ENCODE measurements at places on chromosomes 11 and 22.

DNA sequence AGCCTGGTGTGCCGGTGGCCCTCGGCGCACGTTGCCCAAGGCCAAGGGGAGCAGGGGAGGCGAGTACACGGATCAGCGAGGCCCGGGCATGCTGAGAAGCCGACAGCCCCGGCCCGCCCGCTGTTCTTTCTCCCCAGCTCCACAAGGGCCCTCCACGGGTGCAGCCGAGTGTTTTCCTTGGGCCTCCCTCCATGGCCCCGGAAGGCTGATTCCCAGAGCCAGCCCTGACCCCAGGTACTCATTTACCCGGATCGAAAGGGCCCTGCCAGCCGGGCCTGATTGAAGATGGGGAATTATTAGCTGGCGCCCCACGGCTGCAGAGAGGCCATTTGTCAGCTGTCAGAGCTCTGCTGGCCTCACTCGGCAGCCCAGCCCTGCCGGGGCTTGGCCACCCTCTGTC, 53.1 kb downstream of the WNT7B start:
- DNase-seq = no peak
- H3K36me3 ChIP-seq = no peaks in the 10 kb centered on the region
- H3K27me3 ChIP-seq = peaks cover 58% of the 10 kb centered on the region
- H3K4me1 ChIP-seq = no peaks in the 10 kb centered on the region
- H3K27ac ChIP-seq = no peak overlapping the region

GRCh38 chr11:67119585-67120391, 725 bp downstream of the KDM2A start:
- H3K27ac ChIP-seq = peak overlapping the region; percentile 76
- H3K4me1 ChIP-seq = peaks cover 48% of the 10 kb centered on the region
- no peaks in the 10 kb centered on the region for H3K27me3 ChIP-seq
- peak overlapping the region; percentile 82 for H3K4me3 ChIP-seq
- no peak for DNase-seq

- no peak overlapping the region for H3K4me3 ChIP-seq
- H3K4me1 ChIP-seq = peaks cover 65% of the 10 kb centered on the region
- no peak overlapping the region for H3K27ac ChIP-seq
- DNase-seq = no peak
- H3K36me3 ChIP-seq = no peaks in the 10 kb centered on the region
Measured at GRCh38 chr22:29912605-29913398, 29.8 kb downstream of the MTMR3 start.

- no peaks in the 10 kb centered on the region for H3K4me1 ChIP-seq
- no peak overlapping the region for H3K4me3 ChIP-seq
- H3K27me3 ChIP-seq = peaks cover 30% of the 10 kb centered on the region
- no peaks in the 10 kb centered on the region for H3K36me3 ChIP-seq
- no peak overlapping the region for H3K27ac ChIP-seq
Measured at GRCh38 chr11:69217276-69218105, 61.8 kb downstream of the SMIM38 start.

DNA sequence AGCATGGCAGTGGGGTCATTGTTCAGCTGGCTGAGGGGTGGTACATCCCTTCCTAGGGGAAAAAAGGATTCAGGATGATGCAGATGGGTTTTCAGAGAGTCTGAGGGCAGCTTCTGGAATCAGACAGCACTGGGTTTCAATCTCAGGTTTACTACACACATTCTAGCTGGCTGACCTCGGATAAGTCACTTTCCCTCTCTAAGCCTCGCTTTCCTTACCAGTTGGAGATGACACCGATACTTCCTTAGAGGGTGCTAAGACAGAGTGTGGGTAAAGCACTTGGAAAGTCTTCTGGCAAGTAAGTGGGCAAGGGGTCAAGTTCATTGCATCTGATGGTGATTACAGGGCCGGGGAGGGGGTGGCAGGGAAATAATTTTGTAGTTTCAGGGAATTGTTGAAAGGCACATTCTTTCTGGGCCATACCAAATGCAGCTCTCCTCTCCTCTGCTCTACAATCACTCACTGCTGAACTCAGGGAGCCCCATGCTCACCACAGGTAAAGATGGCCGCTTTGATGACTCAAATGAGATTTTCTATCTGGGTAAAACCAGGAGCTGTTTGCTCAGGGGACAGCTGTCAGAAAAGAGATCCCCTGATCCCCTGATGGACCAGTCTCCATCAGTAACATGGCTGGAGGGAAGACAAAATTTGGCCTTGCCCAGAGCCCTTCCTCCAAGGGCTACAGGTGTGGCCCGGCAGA, 6.5 kb upstream of the MIAT start:
- no peaks in the 10 kb centered on the region for H3K36me3 ChIP-seq
- no peak overlapping the region for H3K4me3 ChIP-seq
- no peaks in the 10 kb centered on the region for H3K4me1 ChIP-seq

GRCh38 chr11:20873054-20873453, 203.7 kb downstream of the NELL1 start:
- H3K36me3 ChIP-seq = no peaks in the 10 kb centered on the region
- H3K27ac ChIP-seq = no peak overlapping the region
- DNase-seq = peak; percentile 49
- no peaks in the 10 kb centered on the region for H3K27me3 ChIP-seq

DNA sequence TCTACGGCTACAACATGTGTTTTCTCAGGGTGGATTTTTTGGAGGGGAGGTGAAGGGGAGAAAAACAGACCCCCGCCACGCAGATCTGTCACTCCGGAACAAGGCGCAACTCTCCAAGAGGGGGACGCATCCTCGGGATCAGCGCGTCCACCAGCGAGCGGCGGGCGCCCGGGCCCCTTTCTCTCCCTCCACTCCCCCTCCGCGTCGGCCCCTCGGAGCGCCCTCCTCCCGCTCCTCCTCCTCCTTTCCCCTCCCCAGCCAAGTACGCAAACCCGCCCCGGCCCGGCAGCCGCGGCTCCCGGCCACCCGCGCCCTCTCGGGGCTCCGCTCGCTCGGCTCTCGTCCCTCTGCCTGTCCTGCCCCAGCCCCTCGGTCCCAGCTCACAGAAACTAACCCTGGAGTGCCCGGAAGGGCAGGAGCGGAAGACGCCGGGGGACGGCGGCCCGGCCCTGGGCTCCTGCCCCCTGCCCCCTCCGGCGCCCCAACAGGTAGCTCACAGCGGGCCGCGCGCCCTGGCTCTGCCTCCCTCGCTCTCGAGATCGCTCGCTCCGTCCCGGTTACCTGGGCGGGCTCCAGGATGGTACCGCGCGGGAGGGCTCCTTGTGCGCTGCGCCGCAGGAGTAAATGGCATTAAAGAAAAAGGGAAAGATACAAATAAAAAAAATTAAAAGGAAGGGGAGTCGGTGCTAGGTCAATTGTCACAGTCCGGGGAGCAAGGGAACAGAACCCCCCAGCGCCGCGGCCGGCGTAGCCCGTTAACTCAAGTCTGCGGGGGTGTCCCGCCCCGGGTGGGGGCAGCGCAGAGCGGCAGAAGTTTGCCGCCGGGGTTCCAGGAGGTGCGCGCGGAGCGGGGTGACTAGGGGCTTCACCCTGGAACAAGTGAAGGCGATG, 131.4 kb upstream of the C11orf58 start:
- H3K27ac ChIP-seq = no peak overlapping the region
- peak overlapping the region; percentile 64 for H3K4me3 ChIP-seq

GRCh38 chr11:111019871-111020670, 225.5 kb upstream of the POU2AF2 start:
- DNase-seq = no peak
- H3K4me3 ChIP-seq = no peak overlapping the region
- H3K27me3 ChIP-seq = no peaks in the 10 kb centered on the region
- no peaks in the 10 kb centered on the region for H3K36me3 ChIP-seq

- H3K27ac ChIP-seq = no peak overlapping the region
- peaks cover 5% of the 10 kb centered on the region for H3K36me3 ChIP-seq
- H3K27me3 ChIP-seq = no peaks in the 10 kb centered on the region
- no peak overlapping the region for H3K4me3 ChIP-seq
- 0 out of 2 replicates have a peak, but pooled peaks cover 6% of the 10 kb centered on the region for H3K4me1 ChIP-seq
- DNase-seq = no peak
Measured at GRCh38 chr11:9802291-9802861, 138.5 kb downstream of the SWAP70 start.

DNA sequence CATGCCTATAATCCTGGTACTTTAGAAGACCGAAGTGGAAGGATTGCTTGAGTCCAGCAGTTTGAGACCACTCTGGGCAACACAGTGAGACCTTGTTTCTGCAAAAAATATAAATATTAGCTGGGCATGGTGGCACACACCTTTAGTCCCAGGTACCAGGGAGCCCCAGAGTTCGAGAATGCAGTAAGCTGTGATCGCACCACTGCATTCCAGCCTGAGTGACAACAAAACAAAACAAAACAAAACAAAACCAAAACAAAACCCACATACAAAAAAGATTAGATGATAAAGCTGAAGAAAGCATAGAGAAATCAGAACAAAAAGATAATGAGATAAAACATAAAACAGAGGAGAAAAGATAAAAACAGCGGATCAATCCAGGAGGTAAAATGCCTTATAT, 62.1 kb downstream of the TCF20 start:
- no peak overlapping the region for H3K27ac ChIP-seq
- no peak overlapping the region for H3K4me3 ChIP-seq
- H3K36me3 ChIP-seq = peaks cover 26% of the 10 kb centered on the region

DNA sequence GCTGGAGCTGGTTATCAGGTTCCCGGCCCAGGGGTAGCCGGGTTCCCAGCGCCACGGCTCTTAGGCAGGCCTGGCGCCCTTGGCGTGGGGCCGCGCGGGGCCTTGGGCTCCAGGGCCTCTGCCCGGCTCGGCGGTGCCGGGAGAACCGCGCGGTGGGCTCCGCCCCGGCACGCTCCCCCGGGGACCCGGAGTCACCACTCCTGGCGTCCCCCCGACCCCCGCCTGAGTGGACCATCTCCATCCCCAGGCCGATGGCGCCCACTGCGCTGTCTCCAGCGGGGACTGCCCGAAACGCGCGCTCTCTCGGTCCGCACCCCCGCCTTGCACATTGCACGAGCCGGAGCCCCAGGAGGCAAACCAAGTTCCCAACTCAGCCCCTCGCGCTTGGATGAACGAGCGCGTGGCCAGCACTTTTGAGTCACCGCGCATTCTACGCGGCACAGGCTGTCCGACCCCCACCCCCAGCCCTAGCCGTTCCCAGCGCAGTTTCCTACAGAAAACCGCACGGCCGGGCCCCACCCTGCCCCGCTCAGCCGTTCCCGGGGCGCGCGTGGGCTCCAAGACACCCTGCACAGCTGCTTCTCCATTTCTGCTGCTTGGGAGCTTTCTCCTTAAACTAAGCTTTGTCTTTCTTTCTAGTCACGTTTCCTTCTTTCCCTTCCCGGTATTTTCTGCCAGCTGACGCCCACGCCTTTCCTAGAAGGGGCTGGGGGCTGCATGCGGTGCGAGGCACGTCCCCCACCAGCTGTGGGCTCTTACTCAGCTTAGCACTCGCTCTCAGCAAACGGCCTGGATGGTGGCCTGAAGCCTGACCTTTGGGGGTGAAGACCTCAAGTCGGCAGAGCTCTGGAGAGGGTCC, 650 bp upstream of the CHID1 start:
- H3K36me3 ChIP-seq = no peaks in the 10 kb centered on the region
- H3K4me1 ChIP-seq = peaks cover 54% of the 10 kb centered on the region
- peak overlapping the region; percentile 89 for H3K27ac ChIP-seq
- peak overlapping the region; percentile 79 for H3K4me3 ChIP-seq
- H3K27me3 ChIP-seq = no peaks in the 10 kb centered on the region
- no peak for DNase-seq

DNA sequence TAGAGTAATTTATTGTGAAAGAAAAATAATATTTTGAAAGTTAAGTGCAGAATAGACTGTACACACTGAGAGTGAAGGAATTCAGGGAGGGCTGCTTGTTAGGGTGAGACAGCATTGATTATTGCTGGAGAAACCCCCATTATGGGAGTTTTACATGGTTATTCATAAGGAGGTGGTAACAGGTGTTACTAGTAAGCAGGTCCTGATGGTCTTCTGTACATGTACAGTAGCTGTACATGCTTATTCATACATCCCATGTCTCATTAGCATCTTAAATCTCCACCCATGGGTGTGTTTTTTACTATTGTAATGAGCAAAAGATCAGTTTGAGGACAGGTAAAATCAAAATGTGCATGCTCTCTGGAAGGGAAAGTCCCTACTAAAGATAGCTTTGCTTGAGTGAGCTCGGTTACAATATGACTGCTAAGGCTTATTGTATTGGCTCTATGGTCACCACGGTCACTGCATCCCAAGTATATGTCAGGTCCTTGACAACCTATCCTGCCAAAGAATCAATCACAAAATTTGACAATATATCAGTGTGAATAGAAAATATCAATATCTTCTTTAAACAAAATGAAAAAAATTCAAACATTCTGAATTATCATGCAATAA, 6.2 kb downstream of the KDM4F start:
- H3K36me3 ChIP-seq = no peaks in the 10 kb centered on the region
- no peaks in the 10 kb centered on the region for H3K27me3 ChIP-seq
- no peak for DNase-seq
- H3K4me3 ChIP-seq = no peak overlapping the region
- no peak overlapping the region for H3K27ac ChIP-seq

- no peak within 1 kb of the TSS for H3K27ac ChIP-seq
- H3K27me3 ChIP-seq = peaks cover 18% of the 10 kb centered on the region
- no peak within 1 kb of the TSS for H3K4me3 ChIP-seq
- no peaks in the 10 kb centered on the region for H3K36me3 ChIP-seq
- H3K4me1 ChIP-seq = no peaks in the 10 kb centered on the region
Measured at GRCh38 chr11:19201737-19202605, at the start of gene CSRP3. Gene CSRP3, minus strand, starts transcription at chr11:19201983. Its CDS starts 9,535 bp downstream, at chr11:19192448.

DNA sequence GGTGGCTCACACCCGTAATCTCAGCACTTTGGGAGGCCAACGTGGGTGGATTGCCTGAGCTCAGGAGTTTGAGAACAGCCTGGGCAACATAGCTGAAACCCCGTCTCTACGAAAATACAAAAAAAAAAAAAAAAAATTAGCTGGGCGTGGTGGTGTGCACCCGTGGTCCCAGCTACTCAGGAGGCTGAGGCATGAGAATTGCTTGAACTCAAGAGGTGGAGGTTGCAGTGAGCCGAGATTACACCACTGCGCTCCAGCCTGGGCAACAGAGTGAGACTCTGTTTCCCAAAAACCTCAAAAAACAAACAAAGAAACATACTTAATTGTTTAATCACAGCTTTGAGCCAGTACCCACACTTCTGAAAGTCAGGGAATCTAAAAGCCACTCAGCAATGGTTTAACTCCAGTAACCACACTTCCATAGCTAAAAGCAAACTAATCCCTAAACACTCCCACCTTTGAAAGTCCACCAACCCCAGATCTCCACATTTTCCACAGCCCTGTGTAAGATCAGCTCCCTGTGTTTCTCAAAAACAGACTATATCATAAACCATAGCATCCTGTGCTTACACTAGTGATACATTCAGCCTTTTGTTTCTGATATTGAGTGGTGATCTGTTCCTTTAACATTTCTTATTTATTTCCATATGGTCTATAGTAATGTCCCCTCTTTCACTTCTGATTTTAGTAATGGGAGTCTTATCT, 4.9 kb upstream of the OR2AT4 start:
- no peak overlapping the region for H3K4me3 ChIP-seq
- H3K27ac ChIP-seq = no peak overlapping the region

- DNase-seq = peak; percentile 6
- no peaks in the 10 kb centered on the region for H3K36me3 ChIP-seq
- no peak overlapping the region for H3K27ac ChIP-seq
Measured at GRCh38 chr11:128555606-128556005, 31.8 kb downstream of the ETS1 start.

GRCh38 chr11:47183031-47183856, 3.0 kb downstream of the PACSIN3 start:
- H3K4me1 ChIP-seq = peaks cover 51% of the 10 kb centered on the region
- no peaks in the 10 kb centered on the region for H3K27me3 ChIP-seq
- DNase-seq = no peak
- H3K36me3 ChIP-seq = peaks cover 28% of the 10 kb centered on the region

All from HepG2 (cell line).